ENCODE measurements at places on chromosomes 12 and 14.

DNA sequence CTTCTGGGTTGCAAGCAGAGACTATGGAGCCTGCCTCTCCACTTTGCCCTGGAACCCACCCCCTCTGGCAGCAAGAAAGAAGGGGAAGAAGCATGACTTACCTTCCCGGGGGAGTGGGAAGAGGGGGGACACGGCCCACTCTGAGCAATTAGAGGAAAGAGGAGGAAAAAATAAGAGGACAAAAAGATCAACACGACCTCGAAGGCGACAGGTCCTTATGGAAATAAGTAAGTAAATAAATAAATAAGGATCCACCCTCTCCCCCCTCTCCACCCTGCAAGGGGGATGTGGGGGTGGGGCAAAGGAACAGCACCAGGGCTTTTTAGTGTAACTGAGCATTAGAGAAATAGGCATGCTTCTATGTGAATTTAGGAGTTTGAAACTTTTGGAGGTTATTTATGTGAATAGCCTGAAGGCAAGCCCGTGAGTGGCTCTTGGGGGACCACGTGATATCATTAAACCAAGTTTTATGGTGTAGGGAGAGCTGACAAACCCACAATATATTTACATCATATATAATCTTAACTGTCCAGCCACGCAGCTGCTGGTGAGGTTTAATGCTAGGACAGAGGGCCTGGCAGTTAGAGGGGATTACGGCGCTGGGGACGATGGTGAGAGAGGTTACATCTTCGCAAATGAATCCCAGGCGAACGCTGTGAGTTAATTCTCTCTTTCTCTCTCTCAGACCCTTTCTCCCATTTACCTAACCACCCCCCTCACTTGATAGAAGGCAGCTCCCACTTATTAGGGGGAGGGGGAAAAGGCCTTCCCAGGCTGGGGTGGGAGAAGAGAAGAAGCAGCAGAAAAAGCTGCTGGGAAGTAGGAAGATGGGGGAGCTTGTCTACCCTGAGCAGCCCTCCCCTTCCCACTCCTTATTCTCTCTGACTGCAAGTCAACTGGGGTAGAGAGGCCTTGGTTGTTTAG lies 4.8 kb downstream of the HOXC5 start:
- no peak for DNase-seq

GRCh38 chr12:6823182-6824084 lies 1.8 kb downstream of the GPR162 start:
- DNase-seq, result no peak

DNA sequence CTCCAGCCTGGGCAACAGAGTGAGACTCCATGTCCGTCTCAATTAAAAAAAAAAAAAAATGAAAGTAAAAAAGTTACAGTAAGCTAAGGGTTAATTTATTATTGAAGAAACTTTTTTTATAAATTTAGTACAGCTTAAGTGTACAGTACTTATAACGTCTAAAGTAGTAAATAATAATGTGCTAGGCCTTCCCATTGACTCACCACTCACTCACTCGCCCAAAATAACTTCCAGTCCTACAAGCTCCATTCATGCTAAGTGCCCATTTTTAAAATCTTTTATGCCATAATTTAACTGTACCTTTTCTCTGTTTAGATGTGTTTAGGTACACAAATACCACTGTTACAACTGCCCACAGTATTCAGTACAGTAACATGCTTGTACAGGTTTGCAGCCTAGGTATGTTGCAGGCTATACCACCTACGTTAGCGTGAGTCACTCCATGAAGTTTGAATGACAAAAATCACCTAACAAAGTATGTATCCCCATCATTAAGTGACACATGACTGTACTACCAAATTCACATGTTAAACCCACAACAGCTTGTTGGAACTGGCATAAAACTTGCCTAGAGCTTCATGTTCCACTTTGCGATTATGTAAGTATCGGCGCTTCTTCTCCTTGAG lies 10.7 kb downstream of the KANSL2 start:
- no peak for DNase-seq

DNA sequence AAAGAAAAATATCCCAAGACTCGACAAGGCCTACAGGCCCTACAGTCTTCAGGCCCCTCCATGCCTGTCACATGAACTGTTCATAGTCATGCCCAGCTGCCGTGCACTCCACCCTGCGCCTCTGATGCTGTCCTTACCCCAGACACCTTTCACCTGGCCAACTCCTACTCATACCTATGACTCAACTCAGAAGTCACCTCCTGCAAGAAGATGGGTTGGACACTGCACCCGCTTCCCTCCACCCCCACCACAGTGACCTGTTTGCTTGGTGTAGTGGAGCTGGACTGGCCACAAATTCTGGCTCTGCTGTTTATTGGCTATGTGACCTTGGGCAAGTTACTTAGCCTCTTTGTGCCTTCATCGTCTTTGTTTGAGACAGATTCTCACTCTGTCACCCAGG lies 56.2 kb downstream of the PHETA1 start:
- no peak for DNase-seq

- no peak for DNase-seq
These were observed 320.0 kb upstream of the ATP2B1 start for GRCh38 chr12:90028635-90029051.

GRCh38 chr14:76997257-76997970 lies 31.1 kb downstream of the IRF2BPL start:
- DNase-seq, result no peak

GRCh38 chr12:54298904-54299303 lies 1.9 kb downstream of the NFE2 start:
- DNase-seq, result no peak

GRCh38 chr12:132500142-132500855 lies 10.3 kb downstream of the FBRSL1 start:
- no peak for DNase-seq

- DNase-seq, result no peak
These were observed 37.0 kb upstream of the SFSWAP start for GRCh38 chr12:131673888-131674257.

DNA sequence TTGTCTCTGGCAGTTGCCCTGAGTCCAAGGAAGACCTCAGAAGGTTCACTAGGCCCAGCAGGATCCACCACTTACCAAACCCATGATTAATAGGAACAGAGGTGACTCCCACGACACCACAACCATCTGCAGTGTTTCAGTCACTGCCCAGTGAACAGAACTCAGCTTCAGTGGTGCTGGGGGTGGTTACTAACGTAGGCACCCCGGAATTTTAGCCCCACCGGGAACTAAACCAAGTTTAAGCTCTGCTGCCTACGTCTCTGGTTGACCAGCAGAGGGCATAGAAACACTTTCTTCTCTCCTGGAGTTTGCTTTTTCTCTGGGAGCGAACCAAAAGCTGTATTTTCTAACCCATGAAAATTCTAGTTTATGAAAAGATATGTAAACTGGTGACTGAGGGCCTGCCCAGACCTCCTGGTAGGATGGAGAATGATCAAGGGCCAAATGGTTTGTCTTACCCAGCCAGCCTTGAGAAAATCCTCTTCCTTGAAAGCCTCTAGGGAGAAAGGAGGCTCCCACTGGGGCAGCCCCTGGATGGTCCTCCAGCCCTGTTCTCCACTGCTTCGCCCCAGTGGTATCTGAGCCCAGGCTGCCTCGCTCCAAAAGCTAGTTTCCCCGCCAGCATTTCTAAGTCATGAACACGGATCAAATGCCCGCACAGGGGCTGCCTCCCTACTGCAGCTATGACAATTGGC lies 379.8 kb downstream of the DPF3 start:
- DNase-seq, result no peak

GRCh38 chr12:3187846-3188770 lies 110.9 kb downstream of the TSPAN9 start:
- no peak for DNase-seq

GRCh38 chr14:83253870-83254269 lies 1720.2 kb upstream of the SEL1L start:
- no peak for DNase-seq

- no peak for DNase-seq
These were observed 1.6 kb upstream of the WIF1 start for GRCh38 chr12:65122703-65123102.

DNA sequence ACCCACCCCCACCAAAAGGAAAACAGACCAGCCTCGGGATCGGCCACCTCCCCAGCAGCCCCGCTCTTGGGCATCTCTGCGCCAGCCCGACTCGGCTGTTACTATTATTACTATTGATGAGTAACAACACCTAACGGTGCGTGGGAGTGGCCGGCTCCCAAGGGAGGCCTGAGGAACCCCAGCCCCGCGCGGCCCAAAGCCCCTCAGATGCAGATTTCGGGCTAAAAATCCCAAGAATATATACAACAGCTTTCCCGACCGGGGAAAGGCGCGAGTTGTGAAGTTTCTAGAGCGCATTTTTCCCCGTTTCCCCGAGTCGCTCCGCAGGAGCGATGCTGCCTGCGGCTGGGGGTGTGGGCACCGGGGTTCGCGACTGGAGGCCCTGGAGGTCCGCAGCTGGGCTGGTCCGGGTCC lies 565 bp downstream of the NT5DC3 start:
- DNase-seq, result peak; percentile 6

DNA sequence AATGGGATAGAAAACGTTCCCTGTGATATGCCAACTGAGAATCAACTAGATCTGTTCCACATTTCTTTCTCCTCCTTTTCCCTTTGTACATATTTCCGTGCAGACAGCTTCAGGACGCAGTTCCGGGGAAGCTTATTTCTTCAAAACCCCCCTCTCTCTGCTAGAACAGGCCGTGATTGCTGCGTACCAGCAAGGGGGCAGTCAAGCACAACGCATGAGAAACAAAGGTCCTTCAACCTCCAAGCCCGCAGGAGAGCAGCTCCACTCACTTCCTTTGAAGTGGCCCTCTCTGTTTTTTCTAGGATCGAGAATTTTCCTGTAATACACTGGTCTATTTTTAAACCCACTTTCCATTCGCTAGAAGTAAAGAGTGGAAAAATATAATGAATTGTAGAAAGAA lies 80.8 kb downstream of the ZNF664 start:
- no peak for DNase-seq

DNA sequence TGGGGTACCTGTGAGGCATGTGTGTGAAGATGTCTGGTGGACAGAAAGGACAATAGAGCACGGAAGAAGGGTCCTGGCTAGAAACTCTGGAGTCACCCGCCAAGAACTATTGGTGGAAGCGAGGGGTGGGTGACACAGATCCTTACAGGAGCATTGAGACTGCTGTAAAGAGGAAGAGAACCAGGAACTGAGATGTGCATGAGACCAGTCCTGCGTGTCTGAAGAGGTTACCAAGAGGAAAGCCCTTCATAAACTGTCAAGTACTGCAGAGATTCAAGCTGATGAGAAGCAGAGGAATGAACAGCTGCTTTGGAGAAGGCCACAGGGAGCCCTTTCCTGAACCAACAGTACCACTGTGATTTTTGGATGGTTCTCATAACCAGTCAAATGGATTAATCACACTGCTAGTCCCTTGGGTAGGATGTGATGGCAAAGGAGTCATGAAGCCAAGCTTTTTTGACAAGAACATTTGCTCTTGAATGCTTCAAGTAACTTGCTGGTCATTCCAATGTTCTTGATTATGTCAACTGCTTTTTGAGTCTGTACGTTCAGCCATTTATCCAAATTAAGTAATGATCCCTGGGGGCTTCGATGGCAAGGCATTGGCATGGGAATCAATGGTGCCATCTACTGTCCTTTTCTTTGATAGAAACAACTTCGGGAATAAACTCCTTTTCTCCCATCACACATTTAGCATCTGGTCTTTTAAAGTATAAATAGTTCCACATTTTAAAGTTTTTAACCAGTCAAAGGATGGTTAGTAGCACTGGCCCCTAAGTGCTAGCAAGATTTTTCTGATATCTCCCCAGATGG lies 42.9 kb downstream of the GPR135 start:
- no peak for DNase-seq

GRCh38 chr14:61593330-61593729 lies 102.0 kb upstream of the HIF1A start:
- no peak for DNase-seq
